Stimulated activated CD8-positive, alpha-beta memory T cell treated with anti-CD3 and anti-CD28 coated beads, Interleukin-2, amount 100 ng/mL, for 48 hours (primary cell): ENCODE measurements at places on chromosomes 4 and X.

DNA sequence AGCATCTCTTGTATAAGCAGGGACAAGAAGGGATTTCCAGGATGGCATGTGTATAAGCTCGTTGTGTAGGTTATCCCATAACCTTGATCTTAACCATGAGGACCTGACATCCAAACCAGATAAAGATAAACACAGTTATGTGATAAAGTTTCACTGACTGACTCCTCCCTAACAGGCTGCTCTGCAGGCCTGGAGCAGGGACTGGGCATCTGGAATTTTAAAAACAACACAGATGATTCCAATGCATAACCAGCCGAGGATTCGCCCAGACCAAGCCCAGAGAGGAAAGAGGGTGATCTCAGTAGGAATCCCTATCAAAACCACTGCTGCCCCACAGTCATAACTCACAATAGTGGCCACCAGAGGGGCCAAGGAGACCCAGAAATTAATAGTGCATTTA lies 22.7 kb downstream of the KLF3 start:
- no peak for DNase-seq

DNA sequence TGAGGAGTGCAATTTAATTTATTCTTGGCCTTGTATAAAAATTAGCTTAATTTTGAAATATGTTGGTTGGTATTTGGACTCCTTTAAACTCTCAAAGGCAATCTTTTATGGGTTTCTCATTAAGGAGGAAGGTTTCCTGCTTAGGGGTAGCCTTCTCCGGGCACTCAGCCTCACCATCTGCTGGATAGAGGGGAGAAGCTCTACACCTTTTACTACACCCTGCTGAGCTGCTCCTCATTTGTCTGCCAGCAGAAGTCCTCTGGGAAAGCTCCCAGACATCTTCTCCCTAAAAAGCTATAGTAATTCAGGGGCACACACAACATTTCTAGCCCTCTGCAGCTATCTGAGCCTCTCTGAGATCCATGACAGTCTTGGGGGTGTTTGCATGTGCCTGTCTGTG lies 179.1 kb downstream of the SOWAHB start:
- no peak for DNase-seq

- DNase-seq, result no peak
Observed at GRCh38 chr4:8359193-8359592, 81.3 kb downstream of the ACOX3 start.

- DNase-seq, result no peak
Observed at GRCh38 chr4:153243468-153243867, 39.2 kb downstream of the TRIM2 start.

GRCh38 chrX:13956998-13957397 lies 72.7 kb downstream of the GEMIN8 start:
- no peak for DNase-seq

- no peak for DNase-seq
Observed at GRCh38 chr4:187491959-187492358, 503.6 kb upstream of the ZFP42 start.

- DNase-seq, result no peak
Observed at GRCh38 chr4:172657081-172657480, 511.5 kb upstream of the GALNT7 start.

DNA sequence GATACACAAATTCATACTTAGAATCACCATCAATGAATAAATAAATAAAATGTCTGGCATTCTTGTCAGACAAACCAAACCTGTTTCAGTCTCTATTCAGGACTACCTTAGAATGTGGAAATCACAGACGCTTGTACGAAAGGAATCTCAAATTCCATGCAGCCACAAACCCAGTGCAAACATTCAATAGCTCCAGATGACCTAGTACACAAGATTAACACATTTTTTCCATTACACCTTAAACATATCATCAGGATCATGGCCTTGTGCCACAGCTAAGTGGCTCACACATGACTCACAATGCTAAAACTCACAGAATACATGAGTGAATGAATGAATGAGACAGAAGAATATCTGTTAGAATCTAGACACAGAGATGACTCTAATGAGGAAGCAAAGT lies 134.2 kb downstream of the PWWP3B start:
- no peak for DNase-seq

GRCh38 chr4:108547682-108548081 lies 72.7 kb upstream of the RPL34 start:
- no peak for DNase-seq

GRCh38 chr4:175246941-175247340 lies 328.8 kb downstream of the ADAM29 start:
- no peak for DNase-seq

GRCh38 chr4:99462875-99463464 lies 27.8 kb upstream of the ADH7 start:
- peak; percentile 8 for DNase-seq

DNA sequence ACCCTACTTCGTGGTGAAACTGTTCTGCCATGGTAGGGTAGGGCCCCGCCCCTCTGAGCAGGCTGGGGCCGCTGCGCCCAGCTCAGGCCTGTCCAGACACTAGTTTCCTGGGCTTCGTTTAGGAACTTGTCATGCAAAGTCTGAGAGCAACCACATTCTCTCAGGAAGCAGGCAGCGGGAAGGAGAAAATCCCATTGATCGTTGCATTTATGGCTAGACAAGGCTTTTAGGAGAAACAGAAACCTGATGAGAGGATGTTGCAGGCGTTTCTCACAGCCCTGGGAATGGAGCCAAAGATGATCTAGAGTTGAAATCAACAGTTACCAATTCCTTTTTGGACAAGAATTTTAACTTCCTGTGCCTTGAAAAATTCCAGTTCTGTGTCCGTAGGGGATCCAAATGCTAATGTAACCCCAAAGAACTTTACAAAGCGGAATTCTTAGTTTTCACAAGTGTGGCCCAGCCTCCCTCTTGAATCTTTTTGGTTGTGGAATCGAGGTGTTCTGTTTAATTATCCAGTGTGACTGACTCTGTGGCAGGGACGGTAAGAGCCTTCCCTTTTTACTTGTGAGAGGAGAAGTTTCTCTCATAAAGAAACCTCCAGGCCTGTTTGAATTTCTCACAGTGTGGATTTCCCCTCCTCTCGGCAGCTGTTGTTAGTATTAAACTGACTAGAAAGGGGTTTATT lies 4.5 kb upstream of the CXCL9 start:
- no peak for DNase-seq

DNA sequence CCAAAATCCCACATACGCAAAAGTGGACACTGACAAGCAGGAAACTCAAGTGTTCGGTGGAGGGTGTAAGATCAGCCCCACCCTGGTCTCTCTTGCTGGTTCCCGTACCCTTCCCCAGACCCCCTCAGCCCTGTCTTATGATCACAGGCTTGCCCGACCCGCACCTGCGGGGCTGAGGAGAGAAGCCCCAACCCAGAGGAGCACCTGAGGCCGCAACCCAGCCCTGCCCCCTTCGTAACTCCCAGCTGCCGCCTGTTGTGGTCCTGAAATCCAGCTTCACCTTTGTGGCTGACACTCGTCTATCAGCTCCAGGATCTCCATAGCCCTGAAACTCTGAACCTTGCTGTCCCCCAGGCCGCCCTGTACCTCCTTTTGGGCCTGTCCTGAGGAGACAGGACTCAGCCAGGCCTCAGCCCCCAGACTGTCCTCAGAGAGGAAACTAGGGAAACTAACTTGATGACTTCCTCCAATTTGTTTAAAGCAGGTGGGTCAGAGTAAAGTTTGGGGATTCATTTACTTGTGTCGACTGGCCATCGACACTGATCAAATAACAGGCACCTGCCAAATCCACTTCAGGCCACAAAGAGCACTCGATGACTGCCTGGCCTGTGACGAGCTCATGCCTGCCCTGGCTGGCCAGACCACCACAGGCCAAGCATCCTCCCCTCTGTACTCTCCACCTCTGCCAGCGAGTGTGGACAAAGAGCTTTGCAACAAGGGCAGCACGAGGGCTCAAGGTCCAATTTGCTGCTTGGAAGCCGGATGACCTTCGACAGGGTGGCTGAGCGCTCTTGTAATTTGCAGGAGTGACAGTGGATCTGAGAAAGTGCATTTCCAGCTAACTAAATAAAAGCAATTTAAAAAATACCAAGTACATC lies 19.3 kb downstream of the DCTD start:
- no peak for DNase-seq

GRCh38 chr4:152310257-152310656 lies 225.6 kb downstream of the FBXW7 start:
- DNase-seq, result no peak

GRCh38 chrX:132401935-132402334 lies 86.9 kb downstream of the MBNL3 start:
- no peak for DNase-seq

DNA sequence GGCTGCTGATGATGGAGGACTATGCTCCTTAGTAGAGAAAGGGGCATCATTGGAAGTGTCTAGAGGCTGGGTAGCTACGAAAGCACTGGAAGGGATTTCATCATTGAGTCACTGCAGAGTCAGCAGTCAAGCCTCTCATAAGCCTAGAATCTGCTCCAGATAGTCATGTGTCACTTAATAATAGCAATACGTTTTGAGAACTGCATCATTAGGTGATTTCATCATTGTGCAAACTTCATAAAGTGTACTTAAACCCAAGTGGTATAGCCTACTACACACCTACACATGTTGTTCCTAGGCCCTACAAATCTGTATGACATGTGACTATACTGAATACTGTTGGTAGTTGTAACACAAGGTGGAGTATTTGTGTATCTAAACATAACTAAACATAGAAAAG lies 165.6 kb downstream of the PTTG2 start:
- no peak for DNase-seq

DNA sequence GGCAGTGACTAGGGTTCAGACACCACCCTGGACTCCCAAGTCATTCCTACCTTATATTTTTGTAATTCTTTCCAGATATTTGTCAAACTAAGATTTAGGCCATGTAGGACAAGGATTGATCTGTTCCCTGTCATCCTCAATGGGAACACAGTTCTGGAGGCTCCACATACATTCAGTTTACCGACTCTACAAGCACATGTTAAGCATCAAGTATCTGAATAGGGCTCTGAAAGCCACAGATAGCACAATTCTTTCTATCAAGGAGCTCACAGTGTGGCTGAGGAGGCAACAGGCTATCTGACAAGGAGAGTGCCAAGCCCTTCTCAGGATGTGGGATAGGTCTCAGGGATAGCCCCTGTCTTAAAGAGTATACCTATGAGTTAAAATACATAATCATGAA lies 37.0 kb upstream of the CXCL8 start:
- DNase-seq, result no peak

DNA sequence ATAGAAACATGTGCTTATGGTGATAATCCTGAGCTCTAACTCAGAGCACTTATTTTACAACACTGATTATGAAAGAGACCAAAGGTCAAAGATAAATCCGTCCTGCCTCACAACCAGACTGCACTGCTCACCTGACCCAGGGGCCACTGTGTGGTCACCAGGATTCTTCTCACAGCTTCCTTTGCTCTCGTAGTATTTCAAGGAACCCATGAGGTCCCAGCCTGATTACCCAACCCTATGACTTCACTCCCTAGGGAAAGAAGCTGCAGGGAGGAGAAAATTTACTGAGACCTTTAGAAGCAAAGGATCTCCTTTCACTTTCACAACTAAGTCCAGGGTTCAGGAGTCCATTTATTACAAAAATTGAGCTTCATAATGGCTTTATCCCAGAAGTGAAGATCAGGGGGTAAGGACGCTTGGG lies 9.6 kb downstream of the SLC25A5 start:
- no peak for DNase-seq

GRCh38 chr4:153365003-153365402 lies 20.5 kb downstream of the MND1 start:
- DNase-seq, result no peak

GRCh38 chr4:135184715-135185114 lies 983.1 kb upstream of the PABPC4L start:
- DNase-seq, result no peak

DNA sequence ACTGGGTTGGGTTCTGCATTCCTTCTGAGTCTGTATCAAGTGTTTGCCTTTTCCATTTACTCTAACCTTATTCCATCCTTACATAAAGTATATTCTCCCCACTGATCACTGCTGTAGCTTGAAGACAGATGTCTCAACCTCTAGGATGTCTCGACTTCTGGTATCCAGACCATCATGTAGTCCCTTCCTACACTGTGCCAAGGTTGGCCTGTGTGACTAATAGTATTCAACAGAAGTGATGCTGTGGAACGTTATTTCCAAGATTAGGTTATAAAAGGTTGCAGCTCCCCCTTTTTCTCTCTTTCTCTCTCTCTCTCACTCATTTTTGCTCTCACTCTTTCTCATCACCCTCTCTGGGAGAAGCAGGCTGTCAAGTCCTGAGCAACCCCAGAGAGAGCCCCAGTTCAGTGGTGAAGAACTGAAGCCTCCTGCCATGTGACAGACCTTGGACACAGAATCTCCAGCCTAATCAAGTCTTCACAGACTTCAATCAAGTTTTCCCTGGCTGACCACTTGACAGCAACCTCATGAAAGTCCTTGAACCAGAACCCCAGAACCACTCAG lies 75.4 kb downstream of the PRDM5 start:
- no peak for DNase-seq

DNA sequence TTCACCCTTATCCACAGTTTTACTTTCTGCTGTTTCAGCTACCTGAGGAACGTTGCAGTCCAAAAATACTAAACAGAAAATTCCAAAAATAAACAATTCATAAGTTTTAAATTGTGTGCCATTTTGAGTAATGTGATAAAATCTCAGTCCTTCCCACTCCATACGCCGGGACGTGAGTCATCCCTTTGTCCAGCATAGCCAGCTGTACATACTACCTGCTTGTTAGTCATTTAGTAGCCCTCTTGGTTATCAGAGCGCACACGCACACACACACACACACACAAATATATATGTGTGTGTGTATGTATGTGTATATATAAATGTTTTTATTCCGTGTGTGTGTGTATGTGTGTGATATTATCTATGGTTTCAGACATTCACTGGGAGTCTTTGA lies 4.8 kb upstream of the CCSER1 start:
- DNase-seq, result no peak

DNA sequence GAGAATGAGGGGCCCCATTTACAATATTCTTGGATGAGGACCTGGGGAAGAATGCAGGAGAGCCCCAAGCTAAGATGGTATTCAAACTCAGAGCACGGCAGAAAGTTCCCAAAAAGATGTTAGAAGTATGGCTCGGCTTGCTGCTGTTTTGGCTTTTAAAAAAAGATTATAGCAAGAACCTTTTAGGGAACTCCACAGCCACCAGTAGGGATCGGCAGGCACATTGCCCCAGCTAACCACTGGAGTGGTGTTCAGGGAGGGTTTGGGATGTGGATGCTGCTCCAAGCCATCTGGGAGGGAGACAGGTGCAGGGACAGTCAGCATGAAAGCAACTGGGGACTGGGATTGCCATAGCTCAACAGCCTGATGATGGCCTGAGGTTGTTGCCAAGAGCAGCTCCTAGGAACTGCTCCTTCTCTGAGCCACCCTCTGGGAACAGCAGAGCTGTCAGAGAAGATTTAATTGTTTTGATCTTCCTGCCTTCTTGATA lies 63.0 kb downstream of the SORBS2 start:
- DNase-seq, result no peak

- DNase-seq, result no peak
Observed at GRCh38 chr4:77595364-77595973, 10.2 kb upstream of the CXCL13 start.

GRCh38 chr4:181970366-181970765 lies 272.8 kb upstream of the TENM3 start:
- no peak for DNase-seq

GRCh38 chrX:40154250-40154852 lies 56.6 kb upstream of the BCOR start:
- no peak for DNase-seq
